ENCODE measurements at places on chromosomes 4 and X. TPM values are rescaled to one million over a fixed set of nuclear protein-coding genes. Genes with fewer than 3 reads are reported as not detected.

DNA sequence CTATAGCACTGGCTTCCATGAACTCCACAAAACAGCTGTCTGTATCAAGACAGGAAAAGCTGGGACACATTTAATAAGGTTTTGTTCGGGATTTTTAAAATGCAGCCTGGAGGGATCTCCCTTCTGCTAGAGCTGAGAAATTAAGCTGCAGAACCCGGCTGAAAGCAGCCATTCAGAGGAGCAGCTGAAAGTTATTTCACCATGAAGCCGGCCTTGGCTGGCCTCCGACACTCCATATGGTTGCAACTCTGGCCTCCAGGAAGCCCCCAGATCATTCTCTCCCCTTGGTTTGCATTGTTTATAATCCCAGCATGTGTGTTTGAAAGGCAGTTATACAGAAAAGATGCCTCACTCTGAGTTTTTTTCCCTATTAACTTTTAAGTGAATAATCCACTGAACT is 239.4 kb downstream of the SPATA18 start:
- no peak overlapping the region for H3K4me3 ChIP-seq
- no peaks in the 10 kb centered on the region for H3K36me3 ChIP-seq
- no peaks in the 10 kb centered on the region for H3K27me3 ChIP-seq
- H3K27ac ChIP-seq: no peak overlapping the region
- DNase-seq: no peak

- DNase-seq: no peak
- no peaks in the 10 kb centered on the region for H3K36me3 ChIP-seq
- no peaks in the 10 kb centered on the region for H3K4me1 ChIP-seq
- H3K27me3 ChIP-seq: peaks cover 10% of the 10 kb centered on the region
- H3K27ac ChIP-seq: no peak overlapping the region
Observed at GRCh38 chr4:86032476-86033022, 327.3 kb downstream of the MAPK10 start.

DNA sequence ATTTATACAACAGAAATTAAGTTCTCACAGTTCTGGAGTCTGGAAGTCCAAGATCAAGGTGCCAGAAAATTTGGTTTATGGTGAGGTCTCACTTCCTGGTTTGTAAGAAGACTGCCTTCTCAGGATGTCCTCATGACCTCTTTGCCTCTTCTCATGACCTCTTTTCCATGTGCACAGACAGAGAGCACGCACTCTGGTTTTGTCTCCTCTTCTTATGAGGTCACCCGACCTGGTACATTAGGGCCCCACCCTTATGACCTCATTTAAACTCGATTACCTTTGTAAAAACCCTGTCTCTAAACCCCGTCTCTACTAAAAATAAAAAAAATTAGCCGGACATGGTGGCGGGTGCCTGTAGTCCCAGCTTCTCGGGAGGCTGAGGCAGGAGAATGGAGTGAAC is 155.9 kb downstream of the KIT start:
- no peaks in the 10 kb centered on the region for H3K4me1 ChIP-seq
- DNase-seq: no peak
- H3K27ac ChIP-seq: no peak overlapping the region
- H3K36me3 ChIP-seq: no peaks in the 10 kb centered on the region
- H3K27me3 ChIP-seq: no peaks in the 10 kb centered on the region

GRCh38 chr4:154709550-154709949 is 34.2 kb upstream of the LRAT start:
- DNase-seq: no peak
- no peaks in the 10 kb centered on the region for H3K36me3 ChIP-seq
- no peak overlapping the region for H3K27ac ChIP-seq
- H3K4me1 ChIP-seq: no peaks in the 10 kb centered on the region
- no peak overlapping the region for H3K4me3 ChIP-seq
- peaks cover 11% of the 10 kb centered on the region for H3K27me3 ChIP-seq

DNA sequence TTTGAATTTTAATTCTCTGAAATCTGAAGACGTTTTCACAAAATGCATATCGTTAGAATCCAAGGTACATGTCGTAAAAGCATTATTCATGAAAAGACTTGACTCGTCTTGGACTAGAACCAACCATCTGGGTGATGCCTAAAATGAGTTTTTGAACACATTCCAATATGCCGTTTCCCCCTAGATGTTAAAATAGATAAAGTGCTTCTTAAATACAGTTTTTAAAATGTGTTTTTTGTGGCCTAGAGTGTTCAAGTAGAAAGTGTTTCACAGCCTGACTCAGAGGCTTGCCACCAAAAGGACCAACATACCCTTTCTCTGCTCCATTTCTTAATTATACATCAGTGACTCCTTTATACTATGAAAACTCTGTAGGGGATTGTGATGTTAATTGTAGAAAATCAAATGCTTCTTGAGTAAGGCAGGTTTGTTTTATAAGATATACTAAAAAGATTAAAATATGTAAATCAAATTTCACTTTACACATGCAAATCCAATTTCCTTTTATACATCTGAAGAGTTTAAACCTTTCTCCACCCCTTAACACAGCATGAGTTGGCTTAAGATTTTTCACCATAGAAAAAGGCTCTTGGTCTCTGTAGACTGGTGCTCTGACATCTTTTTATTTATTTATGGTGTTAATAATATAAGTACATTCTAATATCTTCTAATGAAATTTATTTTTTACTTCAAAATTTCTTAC is 48.4 kb downstream of the PRKG2 start:
- H3K36me3 ChIP-seq: no peaks in the 10 kb centered on the region
- no peak overlapping the region for H3K27ac ChIP-seq
- no peaks in the 10 kb centered on the region for H3K4me1 ChIP-seq
- H3K27me3 ChIP-seq: peaks cover 14% of the 10 kb centered on the region
- no peak for DNase-seq

DNA sequence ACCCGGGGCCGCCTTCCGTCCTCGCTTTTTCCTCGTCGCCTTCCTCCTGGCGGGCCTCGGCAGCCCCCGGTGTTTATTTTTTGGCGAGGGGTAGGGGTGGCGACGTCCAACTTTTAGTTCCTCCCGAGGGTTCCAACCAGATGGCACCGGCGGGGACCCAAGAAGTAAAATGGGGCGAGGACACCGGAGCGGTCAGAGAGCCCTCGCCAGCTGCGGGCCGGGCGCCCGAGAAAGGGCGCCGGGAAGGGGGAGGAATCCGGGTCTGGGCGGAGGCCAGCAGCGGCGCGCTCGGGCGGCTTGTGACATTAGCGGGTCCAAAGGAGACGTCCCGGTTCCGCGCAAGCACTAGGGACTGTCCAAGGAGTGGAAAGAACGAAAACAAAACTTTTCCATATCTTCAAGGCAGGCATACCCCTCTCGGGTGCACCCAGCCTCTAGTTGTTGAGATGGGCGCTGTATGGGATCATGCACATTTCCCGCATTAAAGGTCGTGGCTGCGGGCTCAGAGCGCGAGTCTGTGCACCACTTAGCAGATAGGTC is 691 bp upstream of the USP46 start:
- peak; percentile 13 for DNase-seq
- peaks cover 32% of the 10 kb centered on the region for H3K27me3 ChIP-seq
- H3K27ac ChIP-seq: no peak overlapping the region

GRCh38 chr4:119041951-119042560 is 93.6 kb upstream of the MYOZ2 start:
- DNase-seq: peak; percentile 75
- no peaks in the 10 kb centered on the region for H3K36me3 ChIP-seq
- no peak overlapping the region for H3K27ac ChIP-seq
- H3K27me3 ChIP-seq: no peaks in the 10 kb centered on the region

DNA sequence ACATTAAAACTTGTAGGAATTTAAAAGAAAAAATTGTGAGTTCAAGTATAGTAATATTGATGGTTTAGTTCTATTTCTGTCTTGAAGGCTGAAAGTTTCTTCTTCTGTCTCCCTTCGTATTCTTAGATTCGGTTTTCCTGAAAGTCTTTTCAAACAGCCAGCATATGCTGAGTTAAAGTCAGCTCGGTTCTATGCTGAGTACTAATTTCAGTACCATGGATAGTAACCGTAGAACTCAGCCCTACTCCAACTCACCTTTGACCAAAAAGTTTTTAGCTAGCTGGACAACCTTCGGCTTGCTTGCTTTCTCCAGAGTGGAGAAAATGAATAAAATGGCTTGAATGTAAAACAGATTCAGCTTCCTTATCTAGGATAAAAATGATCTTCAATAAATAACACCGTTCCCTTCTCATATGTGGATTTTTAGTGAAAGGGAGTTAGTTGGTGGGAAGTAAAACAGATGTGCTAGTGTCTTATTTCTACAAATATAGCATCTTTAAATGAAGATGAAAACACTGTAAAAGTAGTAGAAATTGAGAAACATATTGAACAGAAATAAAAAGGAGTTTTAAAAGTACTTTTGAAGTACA is 5.2 kb downstream of the POU4F2 start:
- H3K27me3 ChIP-seq: peaks cover 71% of the 10 kb centered on the region
- H3K4me3 ChIP-seq: no peak overlapping the region
- H3K36me3 ChIP-seq: peaks cover 2% of the 10 kb centered on the region

DNA sequence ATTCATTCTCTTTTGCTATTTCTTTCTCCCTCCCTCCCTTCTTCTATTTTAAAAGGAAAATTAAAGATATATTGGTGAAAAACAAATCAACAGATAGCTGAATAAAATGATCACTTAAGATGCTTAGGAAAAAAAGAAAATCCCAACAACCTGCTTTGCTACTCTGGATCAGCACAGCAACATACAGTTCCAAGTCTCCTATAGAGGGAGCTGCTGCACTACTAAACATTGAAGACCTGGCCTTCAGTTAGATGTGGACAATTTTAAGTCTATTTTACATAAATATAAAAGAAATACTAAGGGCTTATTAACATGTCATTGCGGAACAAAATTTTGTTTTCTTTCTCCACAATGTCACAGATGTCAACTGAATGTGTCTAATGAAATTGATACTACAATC is 226.4 kb downstream of the MAGEB5 start:
- H3K27me3 ChIP-seq: no peaks in the 10 kb centered on the region
- no peak for DNase-seq
- H3K4me3 ChIP-seq: no peak overlapping the region
- H3K36me3 ChIP-seq: no peaks in the 10 kb centered on the region
- H3K4me1 ChIP-seq: no peaks in the 10 kb centered on the region

- no peaks in the 10 kb centered on the region for H3K27me3 ChIP-seq
- no peak for DNase-seq
- H3K4me1 ChIP-seq: no peaks in the 10 kb centered on the region
- H3K27ac ChIP-seq: no peak overlapping the region
- no peaks in the 10 kb centered on the region for H3K36me3 ChIP-seq
Observed at GRCh38 chr4:106607558-106607957, 239.0 kb upstream of the GIMD1 start.

The ZMAT1 gene
- 2.8 TPM for total RNA-seq

The HTN1 gene
- not detected for total RNA-seq

The VMA21 gene
- total RNA-seq: 36.5 TPM

The PPP3CA gene
- total RNA-seq: 2.4 TPM

The AGTR2 gene
- total RNA-seq: not detected

The TEX13C gene
- total RNA-seq: not detected

The HMX1 gene
- not detected for total RNA-seq

The TLR7 gene
- total RNA-seq: 0.07 TPM

The CCSER1 gene
- total RNA-seq: not detected
